ENCODE measurements at places on chromosomes 4 and X.
A peak's percentile ranks its signal among the peaks of the same experiment; 100 is the strongest.

- peak; percentile 15 for DNase-seq
These were observed 72.7 kb upstream of the HGFAC start for GRCh38 chr4:3368841-3369760.

DNA sequence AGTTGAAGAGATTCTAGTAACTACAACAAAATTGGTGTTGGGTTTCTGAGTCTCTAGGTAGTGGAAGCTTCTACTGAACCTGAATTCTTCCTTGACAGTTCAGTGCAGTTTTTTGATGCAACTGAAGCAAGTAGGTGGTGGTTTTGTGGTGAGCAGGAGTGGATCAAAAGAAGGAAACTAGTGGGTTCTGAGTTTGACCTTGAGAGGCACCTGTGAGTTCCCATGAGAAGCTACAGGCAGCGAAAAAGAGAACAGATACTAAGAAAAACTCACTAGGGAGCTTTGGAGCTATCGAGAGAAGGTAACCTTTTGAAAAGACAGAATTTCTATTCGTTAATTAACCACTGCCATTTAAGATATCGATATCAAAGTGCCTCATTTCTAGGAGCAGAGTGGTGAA lies 145.2 kb downstream of the PDHA2 start:
- DNase-seq: no peak

- peak; percentile 76 for DNase-seq
These were observed 137.1 kb upstream of the TBL1X start for GRCh38 chrX:9327747-9328145.

DNA sequence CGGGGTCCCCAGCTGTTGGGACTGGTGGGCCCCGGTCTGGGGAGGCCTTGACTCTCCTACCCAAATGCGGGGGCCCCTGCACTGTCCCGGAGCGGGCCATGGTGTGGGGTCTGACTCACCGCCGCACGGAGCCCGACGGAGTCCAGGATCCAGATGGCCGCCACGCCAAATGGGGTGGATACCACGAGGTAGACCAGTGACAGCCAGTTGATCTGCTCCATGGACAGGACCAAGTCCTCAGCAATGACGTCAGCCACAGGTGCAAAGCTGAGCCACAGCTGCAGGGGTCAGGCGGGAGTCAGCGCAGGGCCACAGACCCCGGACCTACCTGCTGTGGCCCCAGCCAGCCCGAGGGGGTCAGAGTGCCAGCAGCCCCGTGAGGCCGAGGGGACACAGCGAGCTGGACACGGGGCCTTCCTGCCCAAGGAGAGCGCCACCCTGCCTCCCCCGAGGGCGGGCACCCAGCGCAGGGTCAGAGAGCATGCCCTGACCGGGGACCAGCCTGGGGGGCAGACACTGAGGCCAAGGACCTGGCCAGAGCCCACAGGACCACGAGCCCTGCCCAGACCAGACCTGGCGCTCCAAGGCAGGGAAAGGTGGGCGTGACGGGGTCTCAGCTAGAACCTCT lies 2.4 kb downstream of the SLC49A3 start:
- DNase-seq: no peak

GRCh38 chrX:44400161-44400560 lies 56.7 kb upstream of the EFHC2 start:
- no peak for DNase-seq

DNA sequence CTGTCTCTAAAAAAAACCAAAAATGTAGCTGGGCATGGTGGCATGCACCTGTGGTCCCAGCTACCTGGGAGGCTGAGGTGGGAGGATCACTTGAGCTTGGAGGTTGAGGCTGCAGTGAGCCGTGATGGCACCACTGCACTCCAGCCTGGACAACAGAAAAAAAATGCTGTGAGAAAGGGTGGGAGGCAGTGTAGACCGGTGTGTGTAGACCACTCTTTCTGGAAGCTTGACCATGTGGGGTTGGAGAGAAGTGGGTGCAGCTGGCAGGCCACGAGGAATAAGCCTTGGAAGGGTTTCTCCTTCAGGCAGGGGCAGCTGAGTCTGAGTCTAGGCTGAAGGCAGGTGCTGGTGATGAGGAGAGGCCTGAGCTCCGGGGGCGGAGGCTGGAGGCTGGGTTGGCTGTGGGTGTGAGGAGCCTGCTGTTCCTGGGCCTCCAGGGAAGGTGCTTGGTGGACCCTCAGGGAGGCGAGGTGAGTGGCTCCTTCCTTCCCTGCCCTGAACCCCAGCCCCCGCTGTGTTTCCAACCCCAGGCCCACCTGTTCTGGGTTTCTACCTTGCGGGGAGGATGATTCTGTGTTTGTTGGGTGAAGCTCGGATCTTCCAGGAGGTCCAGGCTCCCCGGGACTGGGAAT lies 9.3 kb upstream of the TBC1D14 start:
- no peak for DNase-seq
